Esophagus squamous epithelium (tissue), 5 donors: ENCODE measurements at places on chromosomes 3 and 15.

- DNase-seq: no peak
- no peak overlapping the region for H3K4me3 ChIP-seq
- no peaks in the 10 kb centered on the region for H3K27me3 ChIP-seq
- peaks cover 21% of the 10 kb centered on the region for H3K36me3 ChIP-seq
- no peak overlapping the region for H3K27ac ChIP-seq
These were observed 22.8 kb downstream of the TRPC1 start for GRCh38 chr3:142746646-142747045.

GRCh38 chr15:51093839-51094605 is 684 bp downstream of the TNFAIP8L3 start:
- peak overlapping the region; percentile 77 for H3K27ac ChIP-seq
- no peak for DNase-seq
- H3K36me3 ChIP-seq: no peaks in the 10 kb centered on the region
- peak overlapping the region; percentile 85 for H3K4me3 ChIP-seq

DNA sequence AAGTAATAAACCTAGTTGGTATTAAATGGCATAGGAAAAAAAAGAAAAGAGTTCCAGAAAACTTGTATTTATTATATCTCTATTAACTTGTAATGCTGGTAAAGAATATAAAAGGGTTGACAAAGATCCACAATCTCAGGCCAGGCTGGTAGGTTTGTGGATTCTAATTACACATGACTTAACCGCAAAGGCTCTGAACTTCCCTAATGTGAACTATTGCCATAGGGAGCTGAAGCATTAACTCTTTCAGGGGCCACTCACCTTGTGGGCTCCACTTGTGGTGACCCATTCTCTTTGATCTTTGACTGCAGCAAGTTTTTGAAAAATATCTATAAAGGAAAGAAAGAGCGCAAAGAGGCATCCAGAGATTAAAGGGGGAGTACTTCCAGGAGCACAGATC is 58.5 kb downstream of the NEK10 start:
- no peak for DNase-seq
- no peak overlapping the region for H3K4me3 ChIP-seq
- no peaks in the 10 kb centered on the region for H3K27me3 ChIP-seq
- no peaks in the 10 kb centered on the region for H3K36me3 ChIP-seq
- peaks cover 5% of the 10 kb centered on the region for H3K4me1 ChIP-seq
- H3K27ac ChIP-seq: no peak overlapping the region

- H3K27me3 ChIP-seq: no peaks in the 10 kb centered on the region
- H3K27ac ChIP-seq: no peak overlapping the region
- no peak overlapping the region for H3K4me3 ChIP-seq
- peaks cover 30% of the 10 kb centered on the region for H3K36me3 ChIP-seq
- no peak for DNase-seq
These were observed 159.6 kb downstream of the GHSR start for GRCh38 chr3:172288651-172289050.

GRCh38 chr15:88649286-88649733 is 10.5 kb downstream of the ISG20 start:
- H3K27ac ChIP-seq: peak overlapping the region; percentile 76
- H3K4me3 ChIP-seq: peak overlapping the region; percentile 8
- no peaks in the 10 kb centered on the region for H3K27me3 ChIP-seq
- H3K36me3 ChIP-seq: no peaks in the 10 kb centered on the region

- no peaks in the 10 kb centered on the region for H3K36me3 ChIP-seq
- no peaks in the 10 kb centered on the region for H3K4me1 ChIP-seq
- H3K27me3 ChIP-seq: no peaks in the 10 kb centered on the region
- no peak for DNase-seq
- no peak overlapping the region for H3K27ac ChIP-seq
- H3K4me3 ChIP-seq: no peak overlapping the region
These were observed 156.9 kb downstream of the AGBL1 start for GRCh38 chr15:86236356-86237110.

GRCh38 chr3:4696266-4696665 is 203.1 kb downstream of the ITPR1 start:
- H3K4me3 ChIP-seq: no peak overlapping the region
- no peaks in the 10 kb centered on the region for H3K36me3 ChIP-seq
- H3K27me3 ChIP-seq: no peaks in the 10 kb centered on the region
- no peak for DNase-seq

- no peaks in the 10 kb centered on the region for H3K27me3 ChIP-seq
- no peak overlapping the region for H3K27ac ChIP-seq
- no peak overlapping the region for H3K4me3 ChIP-seq
- H3K4me1 ChIP-seq: no peaks in the 10 kb centered on the region
These were observed 94.4 kb downstream of the DNAJB8 start for GRCh38 chr3:128372281-128372680.

- H3K4me3 ChIP-seq: no peak overlapping the region
- no peaks in the 10 kb centered on the region for H3K36me3 ChIP-seq
- no peak for DNase-seq
- H3K27ac ChIP-seq: no peak overlapping the region
- no peaks in the 10 kb centered on the region for H3K4me1 ChIP-seq
- H3K27me3 ChIP-seq: no peaks in the 10 kb centered on the region
These were observed 308.8 kb upstream of the PDZRN3 start for GRCh38 chr3:73933585-73933984.

DNA sequence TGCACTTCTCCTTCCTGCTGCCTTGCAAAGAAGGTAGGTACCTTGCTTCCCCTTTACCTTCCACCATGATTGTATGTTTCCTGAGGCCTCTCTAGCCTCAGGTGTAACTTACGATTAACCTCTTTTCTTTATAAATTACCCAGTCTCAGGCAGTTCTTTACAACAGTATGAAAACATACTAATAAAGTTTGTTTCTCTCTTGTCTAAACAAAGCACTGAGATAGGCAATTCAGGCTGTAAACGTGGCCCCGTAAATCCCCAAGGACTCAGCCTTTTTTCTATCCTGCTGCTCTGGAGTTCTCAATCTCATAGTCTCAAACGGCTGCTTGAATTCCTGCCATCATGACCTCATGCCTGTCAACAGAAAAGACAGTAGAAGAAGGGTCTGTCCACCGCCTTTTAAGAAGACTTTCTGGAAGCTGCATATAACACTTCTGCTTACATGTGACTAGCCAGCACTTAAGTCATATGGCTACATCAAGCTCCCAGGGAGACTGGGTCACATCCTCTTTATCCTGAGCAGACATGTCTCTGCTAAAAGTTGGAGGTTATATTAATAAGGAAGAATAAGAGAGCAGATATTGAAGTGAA is 257.8 kb downstream of the EBLN2 start:
- H3K4me3 ChIP-seq: no peak overlapping the region
- no peaks in the 10 kb centered on the region for H3K36me3 ChIP-seq
- H3K27ac ChIP-seq: no peak overlapping the region
- no peaks in the 10 kb centered on the region for H3K27me3 ChIP-seq

DNA sequence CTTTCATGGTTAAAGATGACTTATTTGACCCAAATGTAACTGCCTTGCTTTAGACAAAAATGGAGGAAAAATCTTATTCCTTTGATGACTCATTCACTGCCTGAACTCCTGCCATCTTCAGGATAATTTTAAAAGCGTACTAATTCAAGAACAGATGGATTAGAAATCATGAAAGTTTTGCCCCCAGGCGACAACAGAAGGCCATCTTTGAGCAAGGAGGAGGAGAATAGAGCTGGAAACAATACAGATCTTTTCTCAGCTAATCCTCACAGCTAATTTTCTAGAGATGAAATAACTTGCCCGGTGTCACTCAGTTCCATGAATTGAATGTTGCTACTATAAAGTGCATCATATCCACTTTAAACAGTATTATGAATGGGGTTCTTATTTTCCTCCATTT is 324.7 kb upstream of the RARB start:
- no peak for DNase-seq
- H3K27me3 ChIP-seq: no peaks in the 10 kb centered on the region
- peaks cover 3% of the 10 kb centered on the region for H3K4me1 ChIP-seq
- no peak overlapping the region for H3K4me3 ChIP-seq

DNA sequence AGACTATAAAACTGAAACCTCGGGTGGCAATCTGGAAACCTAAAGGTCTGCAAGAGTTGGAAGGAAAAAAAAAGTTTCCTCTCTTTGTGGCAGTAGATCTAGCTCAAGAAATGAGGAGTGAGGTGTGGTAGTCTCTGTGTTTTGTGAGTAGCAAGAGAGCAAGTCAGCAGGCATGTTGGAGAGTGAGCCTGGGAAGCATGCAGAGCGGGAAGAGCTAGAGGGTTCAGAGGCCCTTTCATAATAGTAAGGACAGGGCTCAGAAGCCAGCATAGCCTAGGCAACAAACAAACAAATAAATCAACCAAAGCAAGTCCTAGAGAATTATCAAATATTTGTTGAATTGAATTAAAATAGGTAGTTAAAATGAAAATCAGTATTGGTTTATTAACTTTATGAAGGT is 189.7 kb upstream of the CBLB start:
- H3K27ac ChIP-seq: no peak overlapping the region
- H3K27me3 ChIP-seq: no peaks in the 10 kb centered on the region
- DNase-seq: no peak

GRCh38 chr3:129555153-129555550 is 12.2 kb downstream of the H1-8 start:
- no peak overlapping the region for H3K27ac ChIP-seq
- H3K36me3 ChIP-seq: peaks cover 38% of the 10 kb centered on the region
- no peak for DNase-seq
- peaks cover 6% of the 10 kb centered on the region for H3K4me1 ChIP-seq
- H3K4me3 ChIP-seq: no peak overlapping the region

- H3K4me1 ChIP-seq: no peaks in the 10 kb centered on the region
- no peak overlapping the region for H3K4me3 ChIP-seq
- DNase-seq: no peak
- H3K27me3 ChIP-seq: no peaks in the 10 kb centered on the region
These were observed 592.8 kb downstream of the FOXP1 start for GRCh38 chr3:70990723-70991122.

DNA sequence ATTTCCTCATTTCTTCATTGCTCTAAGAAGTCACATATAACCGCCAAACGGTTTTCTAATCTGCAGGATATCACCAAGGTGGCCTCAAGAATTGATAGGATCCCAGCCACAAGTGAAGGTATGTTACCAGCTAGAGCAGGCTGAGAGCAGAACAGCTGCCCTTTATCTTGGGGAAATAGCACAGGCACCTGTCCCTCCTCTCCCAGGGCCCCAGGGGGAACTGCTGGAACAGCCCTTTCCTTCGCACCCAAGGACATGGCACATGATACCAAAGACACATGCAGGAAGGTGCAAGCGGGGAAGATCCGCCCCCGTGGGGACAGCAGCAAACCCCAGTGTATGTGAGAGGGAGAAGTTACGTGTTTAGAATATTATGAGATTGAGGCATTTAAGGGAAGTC is 35.3 kb downstream of the HOMER2 start:
- DNase-seq: no peak
- peaks cover 10% of the 10 kb centered on the region for H3K4me1 ChIP-seq
- no peak overlapping the region for H3K4me3 ChIP-seq

- no peaks in the 10 kb centered on the region for H3K36me3 ChIP-seq
- peaks cover 19% of the 10 kb centered on the region for H3K4me1 ChIP-seq
- H3K4me3 ChIP-seq: no peak overlapping the region
- no peaks in the 10 kb centered on the region for H3K27me3 ChIP-seq
- no peak for DNase-seq
These were observed 2.2 kb downstream of the XXYLT1 start for GRCh38 chr3:195268576-195269309.

DNA sequence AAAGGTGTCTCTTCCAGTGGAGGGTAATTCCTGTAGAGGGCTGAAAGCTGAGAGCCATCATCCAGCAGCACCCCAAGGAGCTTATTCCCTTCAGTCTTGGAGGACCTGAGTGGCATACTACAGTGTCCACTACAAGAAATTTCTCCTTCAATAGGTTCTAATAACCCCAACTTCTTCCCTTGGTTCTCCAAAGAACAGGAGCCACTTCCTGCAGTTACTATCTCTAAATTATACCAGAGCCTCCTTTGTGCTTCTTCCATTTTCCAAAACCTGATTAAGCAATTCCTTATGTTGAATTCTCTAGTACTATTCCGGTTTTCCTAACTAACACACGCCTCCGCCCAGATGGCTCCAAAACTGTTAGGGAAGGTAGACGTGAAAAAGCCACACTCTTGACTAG is 50.4 kb downstream of the DCLK3 start:
- H3K27ac ChIP-seq: no peak overlapping the region
- no peaks in the 10 kb centered on the region for H3K36me3 ChIP-seq
- no peak overlapping the region for H3K4me3 ChIP-seq
- DNase-seq: no peak
- no peaks in the 10 kb centered on the region for H3K4me1 ChIP-seq

GRCh38 chr3:50293079-50293801 is 1.0 kb upstream of the IFRD2 start:
- H3K4me3 ChIP-seq: peak overlapping the region; percentile 71
- peaks cover 42% of the 10 kb centered on the region for H3K4me1 ChIP-seq
- H3K27me3 ChIP-seq: no peaks in the 10 kb centered on the region
- peak overlapping the region; percentile 91 for H3K27ac ChIP-seq
- peaks cover 22% of the 10 kb centered on the region for H3K36me3 ChIP-seq

GRCh38 chr3:100765437-100765975 is 56.2 kb downstream of the TFG start:
- peaks cover 5% of the 10 kb centered on the region for H3K4me1 ChIP-seq
- H3K27ac ChIP-seq: no peak overlapping the region
- H3K36me3 ChIP-seq: no peaks in the 10 kb centered on the region
- H3K4me3 ChIP-seq: no peak overlapping the region
- no peak for DNase-seq

DNA sequence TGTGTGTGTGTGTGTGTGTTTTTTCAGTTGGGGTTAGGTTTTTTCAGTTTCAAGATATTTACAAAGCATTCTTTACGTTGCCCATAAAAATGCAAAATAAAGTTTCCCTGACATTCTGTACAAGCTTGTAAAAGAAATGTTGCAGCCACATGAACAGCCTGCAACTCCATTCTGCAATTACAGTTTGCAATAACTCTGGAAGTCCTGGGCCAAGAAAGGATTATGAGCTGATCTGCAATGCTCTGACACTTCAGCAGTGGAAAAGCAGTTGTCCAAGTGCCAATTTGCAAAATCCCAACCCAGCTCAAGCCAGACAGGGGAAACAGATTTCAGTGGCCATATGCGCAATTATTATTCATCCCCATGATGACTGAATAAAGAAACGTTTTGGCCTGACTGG is 322.1 kb downstream of the MEX3B start:
- H3K4me1 ChIP-seq: peaks cover 12% of the 10 kb centered on the region
- DNase-seq: no peak
- no peaks in the 10 kb centered on the region for H3K36me3 ChIP-seq
- H3K27me3 ChIP-seq: no peaks in the 10 kb centered on the region
- H3K27ac ChIP-seq: peak overlapping the region; percentile 77
- H3K4me3 ChIP-seq: no peak overlapping the region

GRCh38 chr15:31308185-31308639 is 18.4 kb upstream of the KLF13 start:
- no peak overlapping the region for H3K27ac ChIP-seq
- H3K4me1 ChIP-seq: peaks cover 32% of the 10 kb centered on the region
- H3K36me3 ChIP-seq: no peaks in the 10 kb centered on the region
- no peak for DNase-seq
- peaks cover 50% of the 10 kb centered on the region for H3K27me3 ChIP-seq

- no peaks in the 10 kb centered on the region for H3K36me3 ChIP-seq
- H3K4me3 ChIP-seq: no peak overlapping the region
- no peaks in the 10 kb centered on the region for H3K4me1 ChIP-seq
- DNase-seq: no peak
These were observed 369.6 kb upstream of the RORA start for GRCh38 chr15:61598655-61599054.
